CD8-positive, alpha-beta T cell (primary cell): ENCODE measurements at places on chromosomes 13 and 19.

DNA sequence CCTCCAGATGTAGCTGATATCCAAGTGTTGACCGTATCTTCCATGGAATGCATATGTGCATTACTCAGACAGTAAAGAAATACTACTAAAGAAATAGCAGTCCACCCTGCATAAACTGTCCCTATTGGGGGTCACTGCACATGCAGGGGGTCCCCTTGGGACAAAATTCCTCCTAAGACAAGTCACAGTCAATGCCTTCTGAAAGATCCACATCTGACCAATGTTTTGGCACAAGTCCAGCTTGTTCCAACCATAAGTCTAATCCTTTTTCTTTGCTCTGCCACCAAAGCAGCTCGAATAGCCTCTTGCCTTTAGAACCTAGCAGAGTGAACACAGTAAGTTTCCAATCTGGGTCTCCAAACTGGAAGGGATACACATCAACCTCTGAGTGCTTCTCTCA lies 87.9 kb downstream of the DIAPH3 start:
- DNase-seq, result no peak

DNA sequence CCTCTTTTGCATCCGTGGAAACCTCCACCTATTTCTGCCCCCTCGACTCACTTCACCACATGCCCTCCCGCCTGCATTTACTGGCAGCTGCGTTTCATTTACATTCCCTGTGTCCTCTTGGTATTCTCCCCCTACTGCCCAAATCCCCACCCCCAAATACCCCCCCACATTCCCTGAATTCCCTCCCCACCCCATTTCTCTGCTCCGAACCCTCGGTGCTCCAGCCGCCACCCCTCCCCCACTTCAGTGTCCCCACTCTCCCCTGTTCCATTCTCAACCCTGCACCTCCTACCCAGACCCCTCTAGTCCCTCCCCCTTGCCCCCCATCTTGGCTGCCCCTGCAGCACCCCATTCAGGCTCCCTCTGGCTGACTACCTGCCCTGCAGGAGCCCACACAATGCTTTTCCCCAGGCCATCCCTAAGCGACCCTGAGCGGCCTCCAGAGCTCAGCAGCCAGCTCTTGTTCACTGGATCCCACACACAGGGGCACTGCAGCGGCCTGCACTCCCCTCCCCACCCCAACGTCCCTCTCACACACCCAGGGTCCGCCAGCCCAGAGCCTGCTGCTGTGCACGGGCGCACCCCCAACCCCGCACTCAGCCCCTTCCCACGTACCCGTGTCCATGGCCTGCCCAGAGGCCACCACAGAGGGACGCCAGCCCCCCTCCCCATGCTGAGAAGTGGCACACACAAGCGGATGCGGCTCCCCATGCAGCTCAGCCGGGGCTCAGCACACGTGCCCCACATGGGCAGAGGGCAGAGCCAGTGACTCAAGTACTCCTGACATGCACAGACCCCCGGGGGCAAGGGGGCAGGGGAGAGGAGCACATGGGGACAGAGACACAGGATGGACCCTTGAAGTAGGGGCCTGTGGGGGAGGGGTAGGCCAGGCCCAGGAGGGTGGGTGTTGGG lies 26.3 kb downstream of the SHANK1 start:
- no peak for DNase-seq

- no peak for DNase-seq
These were observed 1.4 kb downstream of the STK11 start for GRCh38 chr19:1206864-1207450.

DNA sequence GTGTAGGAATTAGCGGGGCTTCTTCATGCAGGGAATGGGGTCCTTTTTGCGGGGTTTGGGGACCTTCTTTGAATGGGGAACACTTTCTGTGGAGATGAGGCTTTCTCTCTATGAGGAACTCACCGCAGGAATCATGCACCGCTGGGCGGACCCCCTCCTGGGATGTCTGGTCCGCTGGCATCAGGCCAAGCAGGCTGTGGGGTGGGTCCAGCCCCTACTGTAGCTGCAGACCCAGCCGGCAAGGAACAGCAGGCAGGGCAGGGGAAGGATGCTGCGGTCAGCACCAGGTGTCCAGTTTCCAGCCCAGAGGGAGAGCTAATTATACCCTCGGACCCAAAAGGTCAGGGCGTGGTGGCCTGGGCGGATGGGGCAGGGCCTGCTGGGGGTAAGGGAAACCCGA lies 1.8 kb downstream of the MYBPC2 start:
- DNase-seq, result no peak

- DNase-seq, result no peak
These were observed 28.4 kb downstream of the C19orf81 start for GRCh38 chr19:50677636-50678035.

- peak; percentile 39 for DNase-seq
These were observed 113.9 kb downstream of the CRYL1 start for GRCh38 chr13:20411638-20412342.

- no peak for DNase-seq
These were observed 4.7 kb upstream of the CYP4F3 start for GRCh38 chr19:15636026-15636425.

DNA sequence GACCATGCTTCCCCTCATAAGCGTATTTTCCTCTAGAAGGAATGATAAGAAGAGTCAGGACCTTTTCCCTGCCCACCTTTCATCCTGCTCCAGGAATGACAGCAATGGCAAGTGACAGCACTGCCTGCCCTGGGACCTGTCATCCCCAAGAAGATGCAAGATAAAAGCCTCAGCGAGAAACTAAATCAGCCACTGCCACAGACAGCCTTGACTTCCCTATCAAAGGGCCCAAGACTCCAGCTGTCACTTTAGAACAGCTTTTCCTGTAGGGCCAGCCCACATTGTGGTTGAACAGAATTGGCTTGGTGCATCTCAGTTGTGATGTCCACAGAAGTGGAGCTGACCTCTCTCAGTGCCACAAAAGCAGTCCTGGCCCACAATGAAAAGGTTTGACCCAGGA lies 1.1 kb downstream of the RAB8A start:
- DNase-seq, result no peak

- DNase-seq, result no peak
These were observed 412.9 kb upstream of the SPRY2 start for GRCh38 chr13:80753866-80754265.

DNA sequence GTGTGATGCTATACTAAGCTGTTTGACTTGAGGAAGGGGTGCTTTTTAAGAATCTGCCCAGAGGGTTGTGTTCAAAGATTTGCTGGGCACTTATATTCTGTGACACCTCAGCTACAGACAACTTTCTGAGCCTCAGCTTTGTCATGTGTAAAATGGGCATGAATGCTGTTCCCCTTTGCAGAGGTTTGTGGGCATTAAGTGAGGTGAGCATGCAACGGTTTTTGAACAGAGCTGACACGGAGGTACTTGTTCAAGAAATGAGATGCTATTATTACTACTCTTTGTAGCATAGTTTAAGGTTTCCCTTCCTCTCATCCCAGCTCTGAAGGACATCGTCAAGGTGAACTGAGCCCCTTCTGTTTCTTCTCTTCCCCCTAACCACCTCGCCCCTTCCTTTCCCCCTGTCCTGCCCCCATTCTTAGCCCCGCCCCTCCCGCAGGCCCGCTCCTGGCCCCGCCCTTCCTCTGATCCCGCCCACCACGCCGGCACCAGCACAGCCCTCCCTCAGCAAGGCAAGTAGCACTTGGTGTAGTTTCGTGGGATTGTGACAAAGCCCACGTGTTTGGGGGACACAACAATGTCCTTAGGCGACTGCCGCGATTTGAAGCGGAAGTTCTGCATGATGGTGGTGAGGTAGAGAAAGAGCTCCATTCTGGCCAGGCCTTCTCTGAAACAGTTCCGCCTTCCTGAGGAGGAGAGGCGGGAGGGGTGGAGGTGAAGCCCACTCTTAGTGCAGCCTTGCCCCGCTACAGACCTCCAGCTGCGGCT lies 26.1 kb upstream of the CYP2A7 start:
- DNase-seq, result peak; percentile 71

GRCh38 chr19:49593233-49594113 lies 2.5 kb downstream of the PRR12 start:
- peak; percentile 94 for DNase-seq

- DNase-seq, result no peak
These were observed 484.2 kb upstream of the SLITRK1 start for GRCh38 chr13:84366506-84366905.

- DNase-seq, result no peak
These were observed 176.1 kb upstream of the KL start for GRCh38 chr13:32840113-32840512.

GRCh38 chr19:8001651-8001994 lies 3.8 kb downstream of the ELAVL1 start:
- DNase-seq, result no peak

GRCh38 chr13:51322826-51323225 lies 16.7 kb upstream of the SERPINE3 start:
- DNase-seq, result no peak

DNA sequence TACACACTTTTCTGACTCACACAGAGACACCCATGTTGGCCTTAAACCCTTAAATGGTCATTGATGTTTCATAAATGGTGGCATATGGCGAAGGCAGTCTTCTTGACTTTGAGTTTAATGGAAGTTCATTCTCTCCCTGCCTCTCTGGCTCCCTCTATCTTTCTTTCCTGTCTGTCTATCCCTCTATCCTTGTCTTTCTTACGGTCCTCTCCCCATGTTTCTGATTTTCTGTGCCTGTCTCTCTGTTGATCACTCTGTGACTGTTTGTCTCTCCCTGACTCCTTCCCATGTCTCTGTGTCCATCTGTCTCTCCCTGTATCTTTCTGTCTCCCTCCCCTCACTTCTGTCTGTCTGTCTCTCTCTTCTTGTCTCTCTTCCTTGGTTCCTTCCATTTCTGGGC lies 43.2 kb upstream of the SHKBP1 start:
- no peak for DNase-seq

DNA sequence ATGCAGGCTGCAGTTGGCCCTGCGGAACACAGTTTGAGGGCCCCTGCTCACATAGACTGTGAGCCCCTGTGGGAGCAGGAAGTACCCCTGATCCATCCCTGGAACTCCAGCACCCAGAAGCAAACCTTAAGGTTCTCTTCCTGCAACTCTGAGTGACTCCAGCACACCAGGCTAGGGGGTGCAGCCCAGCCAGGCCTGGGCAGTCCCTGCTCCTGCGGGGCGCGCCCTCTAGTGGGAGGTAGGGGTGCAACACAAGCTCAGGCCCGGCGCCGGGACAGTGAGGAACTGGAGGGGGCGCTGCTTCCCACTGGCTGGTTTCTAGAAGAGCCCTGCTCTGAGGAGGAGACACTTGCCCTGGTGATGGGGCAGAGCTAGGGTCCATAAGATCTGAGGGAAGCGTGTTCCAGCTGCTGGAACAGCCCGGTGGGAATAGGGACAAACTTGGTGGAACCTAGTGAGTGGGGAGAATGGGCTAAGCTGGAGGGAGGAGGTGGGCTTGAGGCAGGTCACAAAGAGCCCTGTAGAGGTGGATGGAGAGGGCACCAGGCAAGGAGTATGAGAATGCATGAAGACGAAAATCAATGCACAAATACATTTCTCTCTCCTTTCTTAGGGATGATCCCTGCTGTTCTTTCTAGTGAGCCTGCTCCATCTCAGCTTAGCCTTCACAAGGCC lies 5.0 kb downstream of the ZSCAN5A start:
- peak; percentile 24 for DNase-seq

DNA sequence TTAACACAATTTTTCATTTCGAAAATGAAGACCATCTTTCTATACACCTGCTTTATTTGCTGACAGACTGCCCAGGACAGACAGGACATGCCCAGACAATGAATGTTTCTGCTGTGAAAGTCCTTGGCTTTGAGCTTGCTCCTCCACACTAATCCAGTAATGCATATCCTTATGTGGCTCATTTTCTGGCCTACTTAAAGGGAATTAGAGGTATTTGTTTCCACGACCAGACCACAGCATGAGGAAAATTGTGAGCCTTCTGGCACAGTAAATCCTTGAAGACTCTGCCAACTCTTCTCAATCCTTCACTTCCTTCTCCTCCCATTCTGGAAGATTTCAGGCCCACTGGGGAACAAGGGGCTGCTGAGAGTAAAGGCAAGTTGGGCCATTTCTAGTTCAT lies 25.7 kb downstream of the CCDC70 start:
- no peak for DNase-seq

DNA sequence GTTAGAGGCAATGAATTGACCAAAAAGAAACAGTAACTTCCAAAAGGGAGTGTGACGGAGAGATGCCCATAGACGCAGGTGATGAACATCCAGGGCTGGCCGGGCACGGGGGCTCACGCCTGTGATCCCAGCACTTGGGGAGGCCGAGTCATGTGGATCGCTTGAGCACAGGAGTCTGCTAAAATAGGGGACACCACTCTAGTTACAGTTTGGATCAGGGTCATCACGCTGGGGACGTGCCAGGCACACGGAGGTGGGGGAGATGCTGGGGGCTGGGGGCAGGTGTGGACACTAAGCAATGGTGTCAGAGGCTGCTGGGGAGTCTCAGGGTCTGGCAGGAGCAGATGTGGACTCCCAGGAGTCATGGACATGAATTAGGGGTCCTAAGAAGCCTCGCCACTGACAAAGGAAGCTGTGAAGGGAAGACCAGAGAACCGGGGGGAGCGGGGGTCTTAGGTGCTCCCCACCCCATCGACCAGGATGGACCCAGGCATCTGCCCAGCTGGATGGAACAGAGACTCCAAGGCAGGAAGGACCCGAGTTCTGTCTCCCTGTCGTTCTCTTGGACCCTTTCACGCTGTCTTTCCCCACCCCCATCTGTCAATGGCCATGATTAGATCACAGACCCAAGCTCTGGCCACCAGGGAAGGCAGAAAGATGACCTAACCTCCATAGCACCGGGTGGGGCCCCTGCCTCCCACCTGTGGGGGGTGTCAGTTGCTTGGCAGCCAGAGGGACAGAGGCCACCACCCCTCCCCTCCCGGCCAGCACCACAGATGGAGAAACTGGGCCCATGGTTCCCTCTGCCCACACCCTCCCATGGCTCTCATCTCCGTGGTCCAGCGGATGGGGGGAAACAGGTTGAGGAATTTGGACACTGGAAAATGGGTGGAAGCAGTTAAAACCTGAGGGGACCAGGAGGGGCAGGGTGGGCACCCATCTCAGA lies 19.6 kb downstream of the CCDC8 start:
- DNase-seq, result no peak

DNA sequence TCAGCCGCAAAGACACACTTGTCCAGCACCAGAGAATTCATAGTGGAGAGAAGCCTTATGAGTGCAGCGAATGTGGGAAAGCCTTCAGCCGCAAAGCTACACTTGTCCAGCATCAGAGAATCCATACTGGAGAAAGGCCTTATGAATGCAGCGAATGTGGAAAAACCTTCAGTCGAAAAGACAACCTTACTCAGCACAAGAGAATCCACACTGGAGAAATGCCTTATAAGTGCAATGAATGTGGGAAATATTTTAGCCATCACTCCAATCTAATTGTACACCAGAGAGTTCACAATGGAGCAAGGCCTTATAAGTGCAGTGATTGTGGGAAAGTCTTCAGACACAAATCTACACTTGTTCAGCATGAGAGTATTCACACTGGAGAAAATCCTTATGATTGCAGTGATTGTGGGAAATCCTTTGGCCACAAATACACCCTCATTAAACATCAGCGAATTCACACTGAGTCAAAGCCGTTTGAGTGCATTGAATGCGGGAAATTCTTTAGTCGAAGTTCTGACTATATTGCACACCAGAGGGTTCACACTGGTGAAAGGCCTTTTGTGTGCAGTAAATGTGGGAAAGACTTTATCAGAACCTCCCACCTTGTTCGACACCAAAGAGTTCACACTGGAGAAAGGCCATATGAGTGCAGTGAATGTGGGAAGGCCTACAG lies 6.8 kb downstream of the ZNF134 start:
- no peak for DNase-seq
